ENCODE measurements at places on chromosomes 3 and 15. TPM values are rescaled to one million over a fixed set of nuclear protein-coding genes. Genes with fewer than 3 reads are reported as not detected.

DNA sequence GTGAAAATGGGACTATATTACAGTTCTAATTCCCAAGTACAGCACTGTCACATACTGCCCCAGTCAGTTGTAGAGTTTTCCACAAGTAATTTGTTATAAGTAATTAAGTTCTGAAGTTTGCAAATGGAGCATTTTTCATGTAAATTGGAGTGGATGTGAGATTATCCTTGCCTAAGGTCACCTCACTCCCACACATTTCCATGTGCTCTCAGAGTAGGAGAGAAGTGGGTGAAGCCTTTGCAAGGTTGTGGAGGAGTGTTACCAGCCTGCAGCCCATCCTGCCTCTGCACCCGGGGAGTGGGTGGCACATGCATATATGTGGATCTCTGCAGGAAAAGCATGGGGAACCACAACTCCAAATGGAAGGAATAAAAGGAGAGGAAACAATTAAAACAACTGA lies 169.8 kb downstream of the CD47 start:
- DNase-seq, result no peak
- no peak overlapping the region for H3K4me3 ChIP-seq
- H3K27ac ChIP-seq, result no peak overlapping the region
- no peaks in the 10 kb centered on the region for H3K4me1 ChIP-seq

CCNB2 gene
- total RNA-seq, result 7.9 TPM

GRCh38 chr15:65089206-65089824 lies 12.8 kb downstream of the KBTBD13 start:
- H3K27ac ChIP-seq, result no peak overlapping the region
- H3K27me3 ChIP-seq, result peaks cover 12% of the 10 kb centered on the region
- no peak for DNase-seq
- no peaks in the 10 kb centered on the region for H3K36me3 ChIP-seq

DNA sequence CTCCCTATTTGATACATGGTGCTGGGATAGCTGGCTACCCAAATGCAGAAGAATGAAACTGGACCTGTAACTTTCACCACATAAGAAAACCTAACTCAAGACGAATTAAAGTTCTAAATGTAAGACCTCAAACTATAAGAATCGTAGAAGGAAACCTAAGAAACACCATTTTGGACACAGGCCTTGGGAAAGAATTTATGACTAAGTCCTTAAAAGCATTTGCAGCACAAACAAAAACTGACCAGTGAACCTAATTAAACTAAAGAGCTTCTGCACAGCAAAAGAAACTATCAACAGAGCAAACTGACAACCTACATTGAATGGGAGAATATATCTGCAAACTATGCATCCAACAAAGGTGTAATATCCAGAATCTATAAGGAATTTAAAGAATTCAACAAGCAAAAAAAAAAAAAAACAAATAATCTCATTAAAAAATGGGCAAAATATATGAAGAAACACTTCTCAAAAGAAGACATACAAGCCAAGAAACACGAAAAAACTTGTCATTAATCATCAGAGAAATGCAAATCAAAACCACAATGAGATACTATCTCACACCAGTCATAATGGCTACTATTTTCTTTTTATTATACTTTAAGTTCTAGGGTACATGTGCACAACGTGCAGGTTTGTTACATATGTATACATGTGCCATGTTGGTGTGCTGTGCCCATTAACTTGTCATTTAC lies 37.0 kb downstream of the HDGFL3 start:
- no peaks in the 10 kb centered on the region for H3K27me3 ChIP-seq
- H3K4me3 ChIP-seq, result no peak overlapping the region
- H3K4me1 ChIP-seq, result peaks cover 6% of the 10 kb centered on the region
- peak overlapping the region; percentile 44 for H3K27ac ChIP-seq
- DNase-seq, result peak; percentile 68

WWTR1 gene
- total RNA-seq, result 105 TPM
